Activated CD8-positive, alpha-beta memory T cell treated with anti-CD3 and anti-CD28 coated beads, Interleukin-2, amount 50 U/mL, for 4 hours (primary cell): ENCODE measurements at places on chromosomes 1 and 21.

GRCh38 chr21:44993321-44994046 is 53.7 kb downstream of the SLX9 start:
- DNase-seq = no peak

DNA sequence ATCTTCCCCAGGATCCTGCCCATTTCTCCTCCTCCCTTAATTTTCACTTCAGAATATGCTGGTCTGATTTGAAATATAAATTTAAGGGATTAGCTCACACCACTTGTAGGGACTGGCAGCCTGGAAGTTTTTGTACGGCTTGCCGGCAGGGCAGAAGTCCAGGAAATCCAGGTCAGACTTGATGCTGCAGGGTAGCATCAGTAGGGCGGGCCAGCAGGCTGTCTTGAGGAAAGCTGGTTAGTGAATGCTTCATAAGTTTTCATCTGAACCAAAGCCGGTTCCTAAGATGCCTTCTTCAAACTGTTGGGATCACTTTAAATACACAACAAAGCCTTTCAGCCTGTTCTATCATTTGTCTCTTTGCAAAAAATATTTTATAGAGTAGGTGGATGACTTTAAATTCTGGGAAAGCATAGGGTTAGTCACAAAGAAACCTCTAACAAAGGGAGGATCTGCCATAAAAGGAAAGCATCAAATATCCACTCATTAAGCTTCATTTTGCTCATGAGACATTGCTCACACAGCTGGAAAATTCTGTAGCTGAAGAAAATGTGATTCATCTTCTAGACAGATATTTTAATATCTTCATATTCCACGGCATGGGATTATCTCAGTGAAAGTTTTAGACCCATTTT is 90.7 kb upstream of the GFI1 start:
- DNase-seq = no peak

GRCh38 chr21:42739061-42739931 is 85.9 kb downstream of the PDE9A start:
- no peak for DNase-seq

DNA sequence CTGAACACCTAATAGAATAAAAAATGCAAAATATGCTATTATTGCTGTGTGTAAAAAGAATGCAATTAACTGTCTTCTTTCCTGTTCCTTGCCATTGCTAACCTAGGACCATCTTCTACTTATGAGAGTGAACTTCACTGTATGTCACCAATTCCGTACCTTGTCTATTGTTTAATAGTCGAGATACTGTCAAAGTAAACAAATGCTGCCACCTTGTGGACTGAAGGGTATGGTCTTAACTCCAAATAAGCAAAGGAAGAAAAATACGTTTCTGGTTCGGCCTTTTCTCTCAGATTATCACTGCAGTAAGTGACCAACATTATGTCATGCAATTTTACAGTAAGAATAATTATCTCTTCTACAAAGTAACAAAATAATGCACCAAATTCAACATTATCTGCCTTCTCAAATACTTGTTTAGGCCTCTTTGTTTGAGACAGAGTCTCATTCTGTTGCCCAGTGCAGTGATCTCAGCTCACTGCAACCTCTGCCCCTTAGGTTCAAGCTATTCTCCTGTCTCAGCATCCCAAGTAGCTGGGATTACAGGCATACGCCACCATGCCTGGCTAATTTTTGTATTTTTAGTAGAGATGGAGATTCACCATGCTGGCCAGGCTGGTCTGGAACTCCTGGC is 133.4 kb downstream of the COP1 start:
- DNase-seq = no peak

- no peak for DNase-seq
These were observed 25.5 kb upstream of the DDAH1 start for GRCh38 chr1:85490270-85490985.

GRCh38 chr1:198680174-198680875 is 41.5 kb downstream of the PTPRC start:
- no peak for DNase-seq

- DNase-seq = no peak
These were observed 34.4 kb upstream of the PSMB2 start for GRCh38 chr1:35675773-35676172.

DNA sequence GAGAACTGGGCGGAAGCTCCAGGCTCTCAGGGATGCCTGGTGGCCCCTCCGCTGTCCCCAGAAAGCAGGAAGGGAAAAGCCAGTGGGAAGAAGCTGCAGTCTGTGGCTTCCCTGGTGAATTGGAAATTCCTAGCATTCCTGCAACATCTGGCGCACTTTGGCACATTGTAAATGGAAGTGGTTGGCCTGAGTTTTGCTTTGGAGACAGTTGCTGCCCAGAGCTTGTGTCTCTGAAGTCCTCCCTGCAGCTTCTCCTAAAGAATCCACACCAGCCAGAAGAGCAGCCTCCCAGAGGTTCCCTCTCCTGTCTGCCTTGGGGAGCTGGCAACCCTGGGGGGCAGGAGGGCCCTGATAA is 48.2 kb downstream of the ARHGEF10L start:
- DNase-seq = no peak

GRCh38 chr1:176879784-176880620 is 284.5 kb downstream of the ASTN1 start:
- DNase-seq = no peak

GRCh38 chr1:41720861-41721410 is 197.8 kb downstream of the HIVEP3 start:
- no peak for DNase-seq

GRCh38 chr1:108533351-108534083 is 26.4 kb upstream of the EEIG2 start:
- DNase-seq = no peak

- DNase-seq = no peak
These were observed 969.9 kb downstream of the TTLL7 start for GRCh38 chr1:83029050-83029449.

GRCh38 chr1:44890007-44890406 is 47.0 kb upstream of the PTCH2 start:
- no peak for DNase-seq

GRCh38 chr21:33270986-33271385 is 4.8 kb downstream of the IL10RB start:
- no peak for DNase-seq

- no peak for DNase-seq
These were observed at the start of gene SHCBP1L for GRCh38 chr1:182952677-182953444. Gene SHCBP1L, minus strand, starts transcription at chr1:182953166. Its CDS starts 33 bp downstream, at chr1:182953133.

DNA sequence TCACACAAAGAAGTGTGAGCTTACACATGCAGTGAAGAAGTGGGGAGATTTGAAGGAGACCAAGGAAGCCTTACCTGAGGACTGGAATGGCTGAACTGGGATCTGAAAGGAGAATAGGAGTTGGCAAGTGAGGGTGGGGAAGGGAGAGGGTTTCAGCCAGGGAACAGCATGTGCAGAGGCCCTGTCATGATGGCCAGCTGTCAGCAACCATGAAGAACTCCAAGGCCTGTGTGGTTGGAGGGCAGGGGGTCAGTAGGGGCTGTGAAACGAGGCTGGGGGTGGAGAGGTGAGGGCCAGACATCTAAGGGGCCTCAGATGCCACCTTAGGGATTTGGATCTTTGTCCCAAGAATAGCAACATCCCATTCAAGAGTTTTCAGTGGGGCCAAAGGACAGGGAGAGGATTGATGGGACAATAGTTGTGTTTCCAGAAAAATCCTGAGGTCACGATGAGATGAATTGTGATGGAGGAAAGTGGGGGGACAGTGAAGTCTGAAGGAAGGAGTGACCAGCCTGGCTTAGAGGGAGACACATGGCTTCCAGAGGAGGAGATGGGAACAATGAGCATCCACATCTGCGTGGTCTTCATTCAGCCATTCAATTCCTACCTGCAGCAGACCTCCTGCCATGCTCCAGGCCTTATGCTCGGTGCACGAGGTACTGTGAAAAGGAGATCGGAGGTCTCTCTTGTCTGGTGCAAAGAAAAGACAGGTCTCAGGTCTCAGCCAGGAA is 187.6 kb downstream of the MATN1 start:
- DNase-seq = no peak
